ENCODE measurements at places on chromosomes 7 and 10. TPM values are rescaled to one million over a fixed set of nuclear protein-coding genes. Genes with fewer than 3 reads are reported as not detected.
A peak's percentile ranks its signal among the peaks of the same experiment; 100 is the strongest.

DNA sequence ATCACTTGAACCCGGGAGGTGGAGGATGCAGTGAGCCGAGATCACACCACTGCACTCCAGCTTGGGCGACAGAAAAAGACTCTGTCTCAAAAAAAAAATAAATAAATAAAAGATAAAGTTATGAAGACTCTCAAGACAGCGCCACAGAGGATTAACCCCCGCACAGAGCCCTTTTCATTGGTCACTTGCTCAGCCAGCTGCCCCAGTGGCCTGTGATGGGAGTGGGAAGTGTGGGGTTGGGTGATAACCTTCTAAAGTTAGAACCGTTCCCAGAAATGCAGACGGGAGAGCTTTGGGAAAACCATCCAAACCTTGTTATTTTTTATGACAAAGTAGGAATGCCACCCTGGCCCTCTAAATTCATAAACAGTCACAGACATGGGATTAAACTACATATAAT, 57.4 kb downstream of the PARP12 start:
- DNase-seq, result no peak

The BMPR1A gene
- total RNA-seq, result 61.8 TPM

DNA sequence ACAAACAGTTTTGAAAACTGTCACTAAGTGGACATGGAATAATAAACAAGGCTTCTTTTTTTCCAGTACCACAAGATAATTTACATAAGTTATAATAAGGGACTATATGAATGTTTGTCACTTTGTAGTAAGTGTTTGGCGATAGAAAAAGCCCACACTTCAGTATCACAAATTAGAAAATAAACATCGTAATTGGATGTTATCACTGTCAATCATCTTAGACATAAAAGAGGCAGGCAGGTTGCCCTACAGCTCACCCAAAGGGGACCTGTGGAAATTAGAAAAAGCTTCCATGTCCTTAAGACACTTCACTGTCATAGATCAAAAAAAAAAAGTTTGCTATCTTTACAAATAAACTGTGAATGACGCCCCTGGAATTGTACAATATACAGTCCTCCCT, 3.6 kb upstream of the NOC3L start:
- no peak for DNase-seq

GRCh38 chr7:104603957-104604356, 275.6 kb downstream of the LHFPL3 start:
- DNase-seq, result no peak

DNA sequence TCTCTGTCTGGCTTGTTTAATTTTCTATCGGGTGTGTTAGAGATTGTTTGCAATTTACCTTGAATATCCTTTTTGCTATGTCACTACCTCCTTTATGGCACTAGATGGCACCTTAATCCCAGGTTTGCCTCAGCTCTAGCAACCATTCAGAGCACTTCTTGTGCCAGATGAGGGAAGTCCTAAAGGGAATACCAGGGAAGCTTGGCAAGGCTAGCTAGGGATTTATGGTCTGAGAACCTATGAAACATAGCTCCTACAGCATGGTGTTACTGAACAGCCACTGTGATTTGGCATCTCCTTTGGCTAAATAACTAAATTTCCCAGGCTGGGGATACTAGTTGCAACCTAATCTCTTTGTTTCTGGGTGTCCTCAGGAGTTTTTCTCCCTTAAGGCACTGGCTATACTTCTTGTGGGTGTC, 69.0 kb upstream of the VOPP1 start:
- peak; percentile 74 for DNase-seq

The AQP1 gene
- 44.6 TPM for total RNA-seq

The AVPI1 gene
- 31.8 TPM for total RNA-seq

- peak; percentile 8 for DNase-seq
Measured at GRCh38 chr10:128854963-128855362, 612.1 kb upstream of the MGMT start.

The ADAMTS14 gene
- 1.8 TPM for total RNA-seq

The CLRN3 gene
- total RNA-seq, result not detected

- DNase-seq, result no peak
Measured at GRCh38 chr10:121048749-121049148, 197.6 kb downstream of the WDR11 start.

DNA sequence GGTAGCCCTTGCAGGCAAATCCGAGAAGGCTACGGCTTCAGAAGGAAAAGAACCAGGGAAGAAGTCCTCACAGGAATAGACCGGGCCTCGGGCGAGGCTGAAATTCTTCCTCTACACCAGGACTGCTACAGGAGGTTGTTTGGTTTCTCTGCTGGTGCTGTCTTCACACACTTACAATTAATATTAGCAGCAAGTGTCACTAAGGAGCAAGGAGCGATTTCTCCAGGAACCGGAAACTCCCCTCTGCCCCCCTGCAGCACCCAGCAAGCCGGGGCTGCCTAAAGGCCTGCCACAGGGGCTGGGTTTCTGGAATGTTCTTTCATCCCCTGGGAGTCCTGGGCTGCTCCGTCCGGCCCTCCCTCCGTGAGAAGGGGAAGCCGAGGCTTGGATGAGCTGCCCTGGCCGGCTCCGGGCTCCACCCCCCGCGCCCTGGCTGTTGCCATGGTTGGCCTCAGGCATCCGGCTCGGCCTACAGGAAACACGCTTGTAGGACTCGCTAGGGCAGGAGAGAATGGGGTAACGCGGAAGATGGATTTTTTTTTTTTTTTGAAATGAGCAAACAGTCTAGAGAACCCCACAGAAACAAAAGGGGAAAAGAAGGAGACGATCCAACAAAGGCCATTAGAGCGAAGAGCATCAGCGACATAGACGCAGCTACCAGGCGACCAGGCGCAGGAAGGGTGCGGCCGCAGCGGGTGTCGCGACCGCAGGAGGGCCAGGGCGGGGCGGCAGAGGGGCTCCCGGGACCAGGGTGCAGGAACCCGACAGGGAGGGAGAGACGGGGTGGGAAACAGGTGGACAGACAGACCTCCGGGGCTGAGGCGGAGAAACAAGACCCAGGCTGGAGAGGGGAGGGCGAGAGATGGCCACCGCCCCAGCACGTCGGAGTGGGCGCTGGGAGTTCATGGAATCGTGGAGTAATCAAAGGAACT, 33.0 kb downstream of the EN2 start:
- peak; percentile 14 for DNase-seq

GRCh38 chr7:133230591-133231194, 22.2 kb upstream of the EXOC4 start:
- DNase-seq, result peak; percentile 16

- no peak for DNase-seq
Measured at GRCh38 chr10:6643962-6644361, 63.9 kb upstream of the PRKCQ start.

DNA sequence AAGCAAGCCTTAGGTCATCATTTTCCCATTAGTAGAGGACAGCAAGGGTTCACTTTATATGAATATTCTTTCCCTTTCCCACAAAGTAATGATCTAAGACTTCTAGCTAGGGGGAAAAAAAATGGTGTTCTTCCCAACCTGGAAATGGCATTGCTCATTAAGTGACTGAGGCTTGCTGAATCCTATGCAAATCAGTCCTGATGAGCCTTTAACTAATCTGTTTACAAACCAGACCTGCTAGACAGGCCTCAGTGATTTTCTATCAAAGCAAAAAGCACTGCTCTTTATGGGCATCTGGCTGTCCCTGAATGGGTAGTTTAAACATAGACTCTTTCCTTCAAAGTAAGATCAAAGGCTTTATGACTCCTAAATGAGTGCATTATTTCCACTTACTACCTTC, 146.3 kb downstream of the HIBADH start:
- no peak for DNase-seq

GRCh38 chr7:105647591-105647990, 66.3 kb upstream of the EFCAB10 start:
- no peak for DNase-seq

The GCK gene
- 1.7 TPM for total RNA-seq
